ENCODE measurements at places on chromosomes 11 and 22. TPM values are rescaled to one million over a fixed set of nuclear protein-coding genes. Genes with fewer than 3 reads are reported as not detected.

The FAM180B gene
- not detected for total RNA-seq

The RAB6A gene
- 188 TPM for total RNA-seq

The IL17REL gene
- total RNA-seq, result not detected

The PRCP gene
- total RNA-seq, result 27.6 TPM

The BARX2 gene
- 3.4 TPM for total RNA-seq

The SPDYC gene
- not detected for total RNA-seq

The HBB gene
- total RNA-seq, result not detected

The CAVIN3 gene
- total RNA-seq, result 395 TPM

The AGBL2 gene
- 0.16 TPM for total RNA-seq

The TTC28 gene
- total RNA-seq, result 1.5 TPM

The KCNJ1 gene
- 0.08 TPM for total RNA-seq

The SELENOM gene
- total RNA-seq, result 84.4 TPM

The RFPL3 gene
- not detected for total RNA-seq

The OAF gene
- 33.2 TPM for total RNA-seq

The PIWIL4 gene
- 0.47 TPM for total RNA-seq

The ANGPTL5 gene
- total RNA-seq, result not detected

The C11orf42 gene
- not detected for total RNA-seq

The B4GALNT4 gene
- total RNA-seq, result 21.8 TPM

The KDM4E gene
- not detected for total RNA-seq

The ENTHD1 gene
- not detected for total RNA-seq

The DGCR2 gene
- 34.9 TPM for total RNA-seq

The HBD gene
- total RNA-seq, result not detected

The EI24 gene
- total RNA-seq, result 195 TPM

The TBC1D22A gene
- total RNA-seq, result 18.9 TPM

The IFITM10 gene
- not detected for total RNA-seq

The ANO3 gene
- not detected for total RNA-seq

The PHF21B gene
- not detected for total RNA-seq

The UPK2 gene
- total RNA-seq, result 0.30 TPM

The UPK3A gene
- not detected for total RNA-seq

The OR5M3 gene
- not detected for total RNA-seq

The TRIM29 gene
- total RNA-seq, result 178 TPM

The HTR3B gene
- total RNA-seq, result not detected

The CCDC73 gene
- not detected for total RNA-seq

The APOC3 gene
- total RNA-seq, result not detected

The VWCE gene
- 0.04 TPM for total RNA-seq

The MPPED2 gene
- not detected for total RNA-seq

The OR5P2 gene
- total RNA-seq, result not detected

The APOA5 gene
- total RNA-seq, result not detected

The GLYATL1 gene
- 0.19 TPM for total RNA-seq

The SLC29A2 gene
- 3.1 TPM for total RNA-seq

The APOBEC3A gene
- total RNA-seq, result not detected

The TRIM51 gene
- total RNA-seq, result not detected

The MPST gene
- total RNA-seq, result 203 TPM

The C22orf31 gene
- not detected for total RNA-seq

The OR52E8 gene
- total RNA-seq, result not detected

The MYO18B gene
- total RNA-seq, result under 0.01 TPM

The C11orf87 gene
- under 0.01 TPM for total RNA-seq

The RTN4RL2 gene
- 0.31 TPM for total RNA-seq

The OR2D2 gene
- total RNA-seq, result not detected

The SEZ6L gene
- total RNA-seq, result not detected

The FGF4 gene
- total RNA-seq, result not detected

The CLDN5 gene
- not detected for total RNA-seq

Measured in hair follicular keratinocyte (primary cell).